ENCODE measurements at places on chromosomes 16 and 17. TPM values are rescaled to one million over a fixed set of nuclear protein-coding genes. Genes with fewer than 3 reads are reported as not detected.

CDRT15L2 gene
- not detected for total RNA-seq

KRT20 gene
- not detected for total RNA-seq

TMEM235 gene
- not detected for total RNA-seq

KRTAP2-3 gene
- total RNA-seq = not detected

GAS2L2 gene
- 0.29 TPM for total RNA-seq

CNGB1 gene
- not detected for total RNA-seq

ACSF2 gene
- 95.4 TPM for total RNA-seq

Data from breast epithelium (tissue), 4 donors.